ENCODE measurements at places on chromosomes 3 and 15.

GRCh38 chr3:134640872-134641470 is 9.9 kb downstream of the KY start:
- peak; percentile 19 for DNase-seq

- no peak for DNase-seq
Measured at GRCh38 chr3:167469381-167469780, 4.5 kb downstream of the SERPINI2 start.

- peak; percentile 61 for DNase-seq
Measured at GRCh38 chr3:53044711-53045517, 959 bp downstream of the SFMBT1 start.

- DNase-seq = no peak
Measured at GRCh38 chr3:126573492-126574117, 14.9 kb upstream of the C3orf22 start.

DNA sequence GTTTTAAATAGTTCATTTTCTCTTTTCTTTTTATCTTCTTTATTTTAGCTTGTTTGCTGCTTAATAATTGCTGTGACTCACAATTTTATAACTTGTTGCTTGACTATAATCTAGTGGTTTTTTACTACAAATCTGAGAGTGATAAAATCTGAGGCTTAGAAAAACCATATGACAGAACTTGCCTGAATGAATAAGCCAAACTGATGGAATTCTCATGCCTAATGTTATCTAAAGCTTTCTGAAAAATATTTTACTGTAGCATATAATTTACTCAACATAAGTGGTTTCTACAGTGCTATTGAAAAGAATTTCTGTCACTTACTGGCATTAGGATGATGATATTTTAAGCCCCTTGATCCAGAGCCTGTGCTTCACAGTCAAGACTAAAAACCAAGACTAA is 175.1 kb downstream of the VGLL3 start:
- DNase-seq = no peak

DNA sequence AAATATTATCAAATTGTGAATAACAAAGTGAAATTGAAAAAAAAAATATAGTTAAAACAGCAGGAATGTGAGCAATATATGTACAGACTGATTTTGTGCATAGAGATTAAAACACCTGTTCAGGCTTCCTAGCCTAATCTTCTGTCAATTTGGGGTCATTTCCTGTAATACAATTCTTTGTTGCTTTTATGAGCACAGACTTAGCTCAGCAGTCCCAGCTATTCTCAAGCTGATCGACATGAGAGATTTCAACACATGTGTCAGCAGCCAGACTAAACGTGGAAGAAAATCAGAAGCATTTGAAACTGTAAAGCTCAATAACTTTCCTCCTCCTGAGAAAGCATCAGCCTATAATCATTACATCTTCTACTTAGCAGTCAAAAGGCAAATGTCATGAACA is 1.6 kb upstream of the FHIT start:
- no peak for DNase-seq

GRCh38 chr15:68778876-68779275 is 41.8 kb downstream of the ANP32A start:
- DNase-seq = no peak

DNA sequence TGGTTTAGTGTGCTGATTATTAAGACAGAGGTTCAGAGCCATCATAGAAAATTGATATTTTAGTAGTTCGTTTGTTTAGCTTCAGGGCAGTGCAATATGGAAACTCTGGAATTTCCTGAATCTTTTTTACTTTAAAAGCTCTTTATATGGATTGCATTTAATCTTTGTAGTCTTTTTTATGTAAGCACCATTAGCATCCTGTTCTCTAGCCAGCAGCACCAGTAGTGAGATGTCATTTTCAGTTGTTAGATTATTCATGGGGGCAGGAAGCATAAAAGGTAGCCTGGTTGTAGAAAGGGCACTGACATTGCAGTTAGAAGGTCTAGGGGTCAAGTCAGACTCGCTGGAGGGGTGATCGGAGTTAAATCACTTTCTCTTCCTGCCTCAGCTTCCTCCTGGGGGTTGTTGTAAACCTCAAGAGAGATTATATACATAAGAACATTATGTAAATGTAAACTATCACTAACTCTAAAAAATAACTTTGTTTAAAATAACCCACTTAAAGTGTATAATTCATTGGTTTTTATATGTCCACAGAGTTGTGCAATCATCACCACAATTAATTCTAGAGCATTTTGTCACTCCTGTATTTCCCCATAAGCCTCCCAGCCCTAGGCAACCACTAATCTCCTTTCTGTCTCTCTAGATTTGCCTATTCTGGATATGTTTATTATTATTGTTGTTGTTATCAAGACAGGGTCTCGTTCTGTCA is 31.4 kb upstream of the ITPKA start:
- no peak for DNase-seq

- DNase-seq = no peak
Measured at GRCh38 chr3:100754563-100755334, 45.5 kb downstream of the TFG start.

DNA sequence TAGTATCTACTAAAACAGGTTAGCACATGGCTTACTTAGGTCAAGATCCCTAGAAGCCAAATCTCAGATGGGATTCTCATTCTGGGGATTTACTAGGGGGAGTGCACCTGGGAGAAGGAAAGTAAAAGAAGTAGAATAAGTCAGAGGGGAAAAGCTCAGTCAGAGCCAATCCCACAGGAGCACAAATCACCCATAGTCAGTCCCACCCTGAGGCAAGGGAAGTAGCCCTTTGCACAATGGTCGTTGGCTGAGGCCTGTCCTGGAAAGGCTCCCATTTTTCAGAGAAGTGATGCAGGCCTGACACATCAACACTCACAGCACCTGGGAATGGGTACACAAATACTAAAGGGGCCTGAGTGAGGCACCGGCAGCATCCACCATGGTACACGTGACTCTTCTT is 39.8 kb downstream of the SST start:
- no peak for DNase-seq

- DNase-seq = peak; percentile 97
Measured at GRCh38 chr3:57755741-57756527, at the start of gene SLMAP. Gene SLMAP (plus strand): TSS chr3:57756309. CDS start chr3:57757652, 1,343 bp downstream.

DNA sequence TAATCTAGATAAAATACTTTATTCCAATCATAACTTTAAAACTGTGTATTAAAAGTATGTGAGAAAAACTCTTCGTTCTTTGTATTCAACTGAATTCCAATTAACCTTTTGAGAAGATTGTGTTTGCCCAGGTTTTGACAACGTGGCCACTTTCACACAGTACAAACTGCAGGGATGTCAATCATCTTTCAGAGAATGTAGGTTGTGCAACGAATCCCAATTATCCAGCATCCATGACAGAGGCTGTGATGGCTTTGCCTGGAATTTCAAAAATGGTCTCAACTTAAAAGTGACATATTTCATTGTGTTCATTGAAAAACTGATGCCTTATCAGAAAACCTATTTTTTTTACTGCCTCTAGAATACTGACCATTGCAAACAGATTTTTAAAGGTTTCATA is 615.1 kb upstream of the KCNMB2 start:
- DNase-seq = no peak

GRCh38 chr3:114451051-114451451 is 157.2 kb downstream of the TIGIT start:
- DNase-seq = no peak

DNA sequence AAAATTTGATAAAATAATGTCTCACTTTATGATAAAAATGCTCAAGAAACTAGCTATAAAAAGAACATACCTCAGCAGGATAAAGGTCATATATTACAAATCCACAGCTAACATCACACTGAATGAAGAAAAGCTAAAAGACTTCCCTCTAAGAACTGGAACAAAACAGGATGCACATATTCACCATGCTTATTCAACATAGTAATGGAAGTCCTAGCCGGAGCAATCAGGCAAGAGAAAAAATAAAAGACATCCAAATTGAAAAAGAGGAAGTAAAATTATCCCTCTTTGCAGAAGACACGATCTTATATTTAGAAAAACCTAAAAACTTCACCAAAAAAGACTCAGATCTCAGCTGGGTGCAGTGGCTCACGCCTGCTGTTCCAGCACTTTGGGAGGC is 34.0 kb downstream of the SENP7 start:
- no peak for DNase-seq

- peak; percentile 12 for DNase-seq
Measured at GRCh38 chr3:134357914-134358811, 16.1 kb downstream of the AMOTL2 start.

- no peak for DNase-seq
Measured at GRCh38 chr3:40624189-40624769, 99.5 kb downstream of the ZNF621 start.

GRCh38 chr15:26773917-26774316 is 1.1 kb upstream of the GABRB3 start:
- DNase-seq = no peak

- no peak for DNase-seq
Measured at GRCh38 chr3:142968319-142969025, 5.0 kb upstream of the PAQR9 start.

GRCh38 chr15:26451995-26452394 is 320.9 kb downstream of the GABRB3 start:
- no peak for DNase-seq

- no peak for DNase-seq
Measured at GRCh38 chr3:181457190-181457589, 254.5 kb upstream of the SOX2 start.

DNA sequence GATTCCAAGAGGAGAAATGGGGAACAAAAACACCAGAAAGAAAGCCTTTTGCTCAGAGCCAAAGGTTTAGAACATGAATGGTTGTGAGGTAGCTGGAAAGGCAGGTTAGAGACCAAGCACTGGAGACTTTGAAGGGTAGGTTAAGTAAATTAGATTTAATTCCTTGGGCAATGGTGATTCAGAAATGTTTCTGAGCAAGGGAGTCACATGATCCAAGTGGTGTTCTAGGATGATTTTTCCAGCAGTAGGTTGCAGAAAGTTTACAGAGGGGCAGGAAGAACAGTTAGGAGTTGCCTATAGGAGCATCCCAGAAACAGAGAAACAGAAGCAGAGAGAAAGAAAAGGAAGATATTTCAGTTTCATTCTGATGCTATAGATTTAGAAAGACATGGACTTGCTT is 139.8 kb downstream of the WDR76 start:
- no peak for DNase-seq

GRCh38 chr15:57375827-57376695 is at the start of gene CGNL1:
Gene CGNL1 (plus strand): TSS chr15:57376505. CDS start chr15:57438000, 61,495 bp downstream.
- DNase-seq = no peak

- DNase-seq = peak; percentile 5
Measured at GRCh38 chr3:116140100-116140689, 305.1 kb downstream of the LSAMP start.

DNA sequence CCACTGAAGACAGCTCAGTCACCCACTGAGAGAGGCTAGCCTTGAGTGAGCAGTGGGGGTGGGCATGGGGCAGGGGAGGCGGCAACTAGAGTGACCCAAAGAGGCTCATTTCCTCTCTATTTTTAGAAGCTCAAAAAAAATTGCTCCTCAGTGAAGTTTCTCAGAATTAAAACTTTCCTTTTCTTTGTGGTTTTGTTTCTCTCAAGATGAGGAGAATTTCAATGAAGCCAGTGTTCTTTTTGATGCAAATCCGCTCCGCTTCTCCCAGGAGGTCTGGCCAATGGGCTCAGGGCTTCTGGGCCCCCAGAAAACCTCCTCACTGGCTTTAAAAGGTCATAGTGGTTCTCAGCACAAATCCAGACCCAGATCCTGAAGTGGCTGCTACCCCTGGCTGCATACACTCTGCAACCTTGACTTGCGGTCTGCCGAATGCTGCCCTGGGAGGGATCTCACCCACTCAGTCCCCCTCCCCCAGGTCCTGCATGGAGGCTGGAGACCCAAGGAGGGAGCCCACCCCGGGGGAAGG is at the start of gene ACSBG1:
Gene ACSBG1, minus strand, starts transcription at position 51 of the 526 bp plus-strand sequence. CDS start 64 bp downstream, outside the sequence.
- peak; percentile 16 for DNase-seq

DNA sequence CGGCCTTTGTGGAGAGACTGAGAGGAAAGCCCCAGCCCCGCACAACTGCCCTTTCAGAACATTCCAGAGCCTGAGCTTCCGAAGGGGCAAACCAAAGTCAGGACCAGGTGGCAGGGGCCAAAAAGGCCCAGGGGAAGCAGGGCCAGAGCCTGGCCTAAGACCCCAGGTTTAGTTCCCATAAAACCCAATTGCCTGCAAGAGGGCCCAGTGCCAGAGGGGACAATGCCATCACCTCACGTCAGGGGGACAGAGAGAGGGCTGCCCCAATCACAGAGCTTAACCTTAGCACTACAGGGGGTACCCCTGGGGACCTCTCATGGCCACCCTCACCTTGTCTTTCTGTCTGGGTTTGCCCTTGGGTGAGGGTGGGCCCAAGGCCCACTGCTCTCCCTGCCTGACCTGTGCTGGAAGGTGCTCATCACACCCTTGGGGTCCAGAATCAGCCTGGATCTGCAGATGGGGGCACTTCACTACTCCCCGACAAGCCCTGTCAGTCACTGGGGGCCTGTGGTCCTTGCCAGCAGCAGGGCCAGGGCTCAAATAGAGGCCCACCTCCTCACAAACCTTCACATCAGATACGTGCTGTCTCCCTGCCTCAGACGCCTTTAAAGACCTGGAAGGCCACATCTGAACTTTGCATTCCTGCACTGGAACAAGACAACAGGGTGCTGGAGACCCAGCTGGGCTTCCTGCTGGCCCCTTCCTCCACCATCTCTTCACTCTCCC is 3.8 kb downstream of the CALML4 start:
- no peak for DNase-seq

DNA sequence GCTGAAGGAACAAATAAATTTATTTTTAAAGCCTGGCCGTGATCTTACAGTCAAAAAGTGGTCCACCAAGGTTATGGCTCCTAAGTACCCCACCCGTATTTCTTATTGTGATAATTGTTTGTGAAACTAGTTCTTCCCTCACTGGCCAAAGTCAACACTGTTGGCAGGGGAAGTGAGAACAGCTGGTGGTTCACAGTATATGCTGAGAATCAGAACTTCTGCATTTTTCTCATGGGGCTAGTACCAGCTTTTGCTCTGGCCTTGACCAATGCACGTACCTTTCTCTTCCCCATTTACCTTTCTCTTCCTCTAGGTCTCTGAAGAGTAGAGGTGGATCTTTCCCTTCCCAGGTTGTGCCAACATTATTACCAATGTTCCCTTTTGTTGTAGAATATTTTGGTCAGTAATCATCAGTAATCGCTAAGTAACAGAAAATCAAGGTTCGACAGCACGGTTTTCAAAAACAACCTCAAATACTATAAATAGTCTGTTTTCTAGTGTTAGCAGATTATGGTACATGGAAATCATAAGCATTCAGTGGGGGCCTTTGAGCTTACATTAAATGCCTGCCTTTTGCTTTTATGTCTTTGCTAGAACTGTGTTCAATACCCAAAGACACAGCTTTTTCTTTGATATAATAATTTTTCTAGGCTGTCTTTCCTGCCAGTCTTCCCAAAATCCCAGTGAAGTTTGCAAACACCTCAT is 268.0 kb downstream of the LPP start:
- DNase-seq = no peak

Measured in activated CD4-positive, alpha-beta T cell treated with anti-CD3 and anti-CD28 coated beads, Interleukin-2, Interleukin-6, amounts not matched to agents 100 ng/mL and 50 ng/mL, durations not matched to agents 16 hours and 8 hours (primary cell).